ENCODE measurements at places on chromosomes 1 and 21.
A peak's percentile ranks its signal among the peaks of the same experiment; 100 is the strongest.

DNA sequence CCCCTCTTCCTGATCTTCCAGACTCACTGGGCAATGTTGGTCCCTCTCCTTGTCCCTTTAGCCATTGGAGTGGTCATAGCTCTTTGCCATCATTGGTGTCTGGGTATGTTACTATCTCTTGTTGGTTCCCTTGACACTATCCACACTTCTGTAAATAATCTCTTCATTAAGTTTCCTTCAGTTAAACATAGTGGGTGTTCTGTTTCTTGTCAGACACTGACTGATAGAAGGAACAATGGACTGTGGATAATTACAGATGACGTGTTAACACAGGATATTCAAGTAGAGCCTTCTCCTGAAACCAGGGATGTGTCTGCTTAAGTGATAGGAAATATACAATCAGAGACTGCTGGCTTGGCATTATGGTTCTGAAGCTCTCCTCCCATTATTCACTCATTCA is 458.3 kb upstream of the USP24 start:
- no peak for DNase-seq

GRCh38 chr1:93845538-93846205 is 33.3 kb downstream of the DNTTIP2 start:
- DNase-seq: peak; percentile 17

DNA sequence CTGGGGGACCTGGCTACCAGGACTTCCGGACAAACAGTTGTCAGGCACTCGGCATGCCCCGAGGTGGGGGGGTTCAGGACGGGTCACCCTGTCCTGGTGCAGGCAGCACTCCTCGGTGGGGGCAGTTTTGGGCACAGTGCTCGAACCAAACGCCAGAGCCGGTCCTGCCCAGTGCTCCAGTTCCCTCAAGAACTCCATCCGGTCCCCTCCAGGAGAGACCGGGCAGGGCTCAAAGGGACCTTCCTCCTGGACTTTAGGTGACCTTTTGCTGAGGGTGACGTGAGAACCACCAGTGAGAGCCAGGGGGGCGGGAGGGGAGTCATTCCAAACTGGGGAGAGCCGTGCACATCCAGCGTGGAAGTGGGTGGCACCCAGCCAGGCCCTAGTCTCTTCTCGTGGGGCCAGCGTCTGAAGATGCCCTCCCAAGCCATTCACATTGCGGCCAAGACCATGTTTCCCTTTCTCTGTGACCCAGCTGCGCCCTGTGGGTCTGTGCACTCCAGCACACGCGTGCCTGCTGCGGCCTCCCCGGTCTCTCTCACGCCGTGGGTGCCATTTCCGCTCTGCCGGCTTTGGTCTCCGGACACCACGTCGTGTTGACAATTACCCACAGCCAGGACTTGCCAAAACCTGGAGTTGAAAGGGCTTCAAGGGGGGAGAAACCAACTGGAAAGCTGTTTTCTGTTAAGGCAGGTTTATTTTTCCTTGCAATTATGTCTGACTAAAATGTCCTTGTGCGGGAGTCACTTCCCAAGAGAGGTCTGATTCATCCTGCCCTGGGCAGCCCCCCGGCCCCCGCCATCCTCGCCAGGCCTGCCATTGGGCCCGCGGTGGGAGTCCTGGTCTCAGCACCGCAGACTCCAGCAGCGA is 178.8 kb upstream of the ARHGEF16 start:
- no peak for DNase-seq

GRCh38 chr21:18155508-18156193 is 89.0 kb upstream of the CHODL start:
- DNase-seq: no peak

DNA sequence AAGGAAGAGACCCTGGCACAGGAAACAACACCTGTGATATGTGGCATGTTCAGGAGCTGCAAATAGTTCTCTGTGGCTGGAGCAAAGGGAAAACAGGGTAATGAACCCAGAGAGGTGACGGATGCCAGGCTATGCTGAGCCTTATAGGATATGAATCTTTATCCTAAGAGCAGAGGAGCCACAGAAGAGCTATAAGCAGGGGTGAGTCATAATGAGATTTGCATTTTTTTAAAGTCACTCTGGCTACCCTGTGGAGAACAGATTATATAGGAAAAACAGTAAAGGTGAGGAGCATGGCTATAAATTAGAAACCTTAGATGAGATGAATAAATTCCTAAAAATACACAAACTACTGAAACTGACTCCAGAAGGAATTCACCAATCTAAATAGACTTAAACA is 12.8 kb upstream of the MPL start:
- no peak for DNase-seq

DNA sequence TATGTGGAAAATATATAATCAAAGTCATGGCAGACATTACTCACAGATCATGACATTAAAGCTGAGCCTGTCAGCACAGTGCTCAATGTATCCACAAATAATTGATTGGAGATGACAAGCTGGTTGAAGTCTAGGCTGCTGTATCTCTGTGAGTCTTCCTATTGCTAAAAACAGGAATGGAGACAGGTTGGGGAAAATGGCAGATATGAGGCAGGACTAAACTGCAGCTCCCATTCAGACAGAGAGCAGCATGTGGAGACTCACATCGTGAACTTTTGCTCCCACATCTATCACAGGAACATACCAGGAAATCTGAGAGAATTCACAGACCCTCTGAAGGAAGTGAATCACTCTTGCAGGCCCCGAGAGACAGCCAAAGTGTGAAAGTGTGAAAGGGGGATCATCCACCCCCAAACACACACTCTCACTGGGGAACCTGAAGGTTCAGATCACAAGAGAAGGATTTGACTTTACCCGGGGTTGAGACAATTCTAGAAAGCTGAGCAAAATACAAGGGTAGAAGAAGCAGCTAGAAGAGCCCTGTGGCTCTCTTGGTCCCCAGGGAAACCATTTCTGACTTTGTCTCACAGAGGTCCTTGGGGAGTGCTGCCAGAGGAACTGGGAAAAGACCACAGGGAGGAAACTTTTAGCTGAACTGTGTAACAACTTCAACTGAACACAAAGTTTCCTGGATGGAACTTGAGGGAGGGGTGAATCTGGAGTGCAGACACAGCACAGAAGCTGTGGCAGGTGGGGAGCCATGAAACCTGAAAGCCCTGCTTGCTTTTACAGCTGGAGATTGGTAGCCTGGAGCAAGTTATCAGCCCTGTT is 173.4 kb downstream of the S1PR1 start:
- no peak for DNase-seq

- DNase-seq: no peak
Observed at GRCh38 chr21:33618407-33618806, 23.1 kb downstream of the CRYZL1 start.
